Stimulated activated CD4-positive, alpha-beta T cell treated with anti-CD3 and anti-CD28 coated beads, Interleukin-1b, Interleukin-23, amount 100 ng/mL, for 4 hours (primary cell): ENCODE measurements at places on chromosomes 3 and 15.

DNA sequence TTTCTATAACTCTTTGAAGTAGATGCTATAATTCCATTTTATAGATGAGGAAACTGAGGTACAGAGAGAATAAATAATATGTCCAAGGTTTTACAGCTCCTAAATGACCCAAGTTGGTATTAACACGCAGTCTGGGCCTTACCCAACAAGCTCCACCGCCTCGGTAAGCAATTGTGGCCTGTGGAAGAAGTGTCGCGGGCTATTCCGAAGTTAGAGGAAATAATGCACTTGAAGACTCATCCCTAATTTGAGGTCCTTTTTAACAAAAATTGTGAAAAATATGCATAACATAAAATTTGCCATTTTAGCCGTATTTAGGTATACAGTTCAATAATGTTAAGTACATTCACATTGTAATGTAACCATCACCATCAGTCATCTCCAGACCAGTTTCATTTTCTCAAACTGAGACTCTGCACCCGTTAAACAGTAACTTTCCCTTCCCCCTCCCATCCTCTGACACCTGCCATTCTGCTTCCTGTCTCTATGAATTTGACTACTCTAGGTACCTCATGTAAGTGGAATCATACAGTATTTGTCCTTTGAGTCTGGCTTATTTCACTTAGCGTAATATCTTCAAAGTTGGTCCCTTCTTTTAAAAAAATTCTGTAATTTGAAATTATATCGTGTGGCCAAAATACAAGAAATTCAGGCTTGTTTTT lies 18.2 kb downstream of the IDH3A start:
- no peak for DNase-seq

- DNase-seq = no peak
These were observed 52.8 kb upstream of the NSMCE3 start for GRCh38 chr15:29322415-29322814.

GRCh38 chr15:50556642-50557371 lies 10.3 kb upstream of the USP50 start:
- no peak for DNase-seq

DNA sequence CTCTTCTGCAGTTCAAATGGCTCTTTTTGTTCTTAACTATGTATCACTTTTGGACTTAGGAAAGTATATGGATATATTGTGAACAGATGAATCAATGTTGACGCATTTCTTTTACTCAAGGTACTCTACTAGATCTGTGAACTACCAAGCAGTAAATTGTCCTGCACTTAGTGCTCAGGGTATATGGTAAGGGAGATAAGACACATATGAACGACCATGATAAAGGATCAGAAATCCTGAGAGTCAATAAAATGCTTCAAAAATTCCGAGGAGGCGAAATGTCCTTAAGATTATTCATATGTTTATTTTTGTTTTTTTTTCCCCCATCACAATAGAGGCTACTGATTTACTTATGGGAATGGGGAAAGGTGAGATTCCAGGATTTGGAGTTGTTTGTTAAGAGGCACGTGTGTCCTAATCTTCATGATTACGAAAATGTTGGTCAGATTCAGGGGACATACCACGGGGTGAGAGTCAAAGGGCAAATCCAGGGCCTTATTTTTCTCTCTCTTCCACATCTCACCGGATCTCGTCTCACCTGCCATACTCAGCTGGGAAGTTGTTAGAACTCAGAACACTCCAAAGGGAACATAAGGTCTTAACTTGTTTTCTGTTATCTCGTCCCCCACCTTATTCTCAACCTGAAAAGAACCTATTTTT lies 475.1 kb upstream of the TBL1XR1 start:
- no peak for DNase-seq

DNA sequence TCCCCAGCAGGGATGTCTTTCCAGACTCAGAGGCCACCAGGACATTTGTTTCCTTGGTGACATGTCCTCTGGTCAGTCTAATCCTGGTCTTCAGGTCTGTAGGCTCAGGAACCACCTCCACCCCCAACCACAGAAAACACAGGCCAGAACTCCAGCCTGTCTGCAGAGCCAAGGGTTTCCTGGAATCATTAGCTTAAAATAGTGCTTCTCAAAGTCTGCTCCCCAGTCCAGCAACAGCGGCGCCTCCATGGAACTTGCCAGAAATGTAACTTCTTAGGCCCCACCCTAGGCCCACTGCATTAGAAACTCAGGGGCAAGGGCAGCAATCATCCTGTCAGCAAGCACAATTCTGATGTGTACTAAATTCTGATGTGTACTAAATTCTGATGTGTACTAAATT lies 20.0 kb downstream of the SLC28A1 start:
- DNase-seq = no peak

GRCh38 chr3:190883973-190884832 lies 21.7 kb upstream of the GMNC start:
- no peak for DNase-seq

DNA sequence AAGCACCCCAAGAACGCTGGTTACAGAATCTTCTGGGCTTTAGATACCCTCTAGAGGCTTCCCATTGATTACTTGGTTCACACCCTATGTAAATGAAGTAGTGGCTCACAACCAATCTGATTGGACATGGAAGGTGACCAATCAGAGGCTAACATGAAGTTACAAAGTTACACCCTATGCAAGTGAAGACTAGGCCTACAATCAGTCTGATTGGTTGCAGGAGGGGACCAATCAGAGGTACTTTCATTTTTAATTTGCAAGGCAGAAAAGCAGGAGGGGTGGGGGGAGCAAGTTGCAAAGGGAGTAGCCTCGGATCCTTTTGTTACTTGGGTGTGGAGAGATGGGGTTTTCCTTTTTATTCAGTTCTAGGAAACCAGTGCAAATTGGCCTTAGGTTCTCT lies 11.1 kb upstream of the RTP2 start:
- no peak for DNase-seq

DNA sequence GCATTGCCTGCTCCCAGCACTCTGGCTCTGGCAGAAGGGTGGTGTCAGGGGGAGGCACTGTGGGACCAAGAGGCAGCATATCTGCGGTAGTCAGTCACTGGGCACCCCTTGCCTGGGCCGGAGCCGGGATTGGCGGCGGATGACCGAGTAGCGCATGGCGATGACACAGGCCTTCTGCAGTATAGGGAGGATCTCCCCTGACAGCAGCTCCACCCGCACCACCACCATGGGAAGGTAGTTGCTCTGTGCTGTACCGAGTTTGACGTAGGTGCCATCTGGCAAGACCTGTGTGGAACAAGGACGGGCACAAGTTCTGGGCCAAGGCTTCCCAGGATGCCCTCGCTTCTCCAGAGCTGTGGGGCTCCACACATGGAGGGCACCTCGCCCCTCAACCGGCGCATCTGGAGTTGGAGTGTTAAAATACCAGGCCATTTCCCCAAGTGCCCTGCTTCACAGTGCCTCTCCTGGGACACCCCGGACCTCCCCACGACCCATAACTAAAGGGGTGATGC lies 6.6 kb downstream of the ACOX2 start:
- DNase-seq = no peak

- no peak for DNase-seq
These were observed at the start of gene FGF12 for GRCh38 chr3:192727032-192727847. Gene FGF12 (minus strand): TSS chr3:192727541.

GRCh38 chr3:174529298-174529697 lies 329.8 kb upstream of the NAALADL2 start:
- DNase-seq = no peak

DNA sequence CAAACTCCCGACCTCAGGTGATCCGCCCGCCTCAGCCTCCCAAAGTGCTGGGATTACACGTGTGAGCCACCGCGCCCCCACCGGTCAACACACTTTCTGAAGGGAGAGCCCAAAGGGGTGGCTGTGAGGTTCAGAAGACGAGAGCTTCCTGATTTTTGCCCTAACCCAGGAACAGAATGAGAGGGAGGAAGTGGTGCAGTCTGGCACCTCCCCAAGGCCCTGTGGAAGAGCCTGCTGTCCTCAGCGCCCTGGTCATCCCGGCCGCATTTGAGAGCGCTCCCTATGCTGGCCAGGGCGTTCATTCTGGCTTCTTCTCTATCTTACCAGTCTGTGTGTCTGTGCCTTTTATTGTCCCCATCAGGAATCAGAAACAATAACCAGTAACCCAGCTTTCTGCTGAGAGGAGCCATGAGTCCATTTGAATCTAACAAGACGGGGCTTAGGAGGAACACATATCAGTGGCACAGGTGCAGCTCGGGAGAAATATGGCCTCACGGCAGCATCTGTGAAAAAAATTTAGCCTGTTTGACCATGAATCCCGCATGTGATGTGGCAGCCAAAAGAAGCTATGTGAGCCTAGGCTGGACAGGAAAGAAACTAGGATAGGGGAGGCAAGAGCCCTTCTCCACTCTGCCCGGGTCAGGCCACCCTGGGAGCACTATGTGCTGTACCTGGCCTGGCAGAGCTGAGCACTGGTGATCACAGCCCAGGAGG lies 12.9 kb downstream of the BDH1 start:
- DNase-seq = no peak
